ENCODE measurements at places on chromosomes 2 and 18.

DNA sequence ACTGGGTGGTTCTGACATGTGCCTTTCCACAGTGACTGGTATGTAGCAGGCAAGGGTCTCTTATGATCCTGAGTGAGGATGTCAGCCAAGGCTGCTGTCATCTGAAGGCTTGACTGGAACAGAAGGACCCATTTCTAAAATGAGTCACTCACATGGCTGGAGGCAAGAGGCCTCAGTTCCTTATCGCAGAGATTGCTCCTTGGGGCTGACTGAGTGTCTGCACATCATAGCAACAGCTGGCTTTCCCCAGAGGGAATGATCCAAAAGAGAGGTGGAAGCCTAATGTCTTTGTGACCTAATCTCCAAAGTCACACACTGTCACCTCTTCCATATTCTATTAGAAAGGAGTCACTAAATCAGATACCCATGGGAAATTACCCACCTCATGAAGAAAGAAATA is 114.0 kb downstream of the NEDD4L start:
- no peak for DNase-seq

DNA sequence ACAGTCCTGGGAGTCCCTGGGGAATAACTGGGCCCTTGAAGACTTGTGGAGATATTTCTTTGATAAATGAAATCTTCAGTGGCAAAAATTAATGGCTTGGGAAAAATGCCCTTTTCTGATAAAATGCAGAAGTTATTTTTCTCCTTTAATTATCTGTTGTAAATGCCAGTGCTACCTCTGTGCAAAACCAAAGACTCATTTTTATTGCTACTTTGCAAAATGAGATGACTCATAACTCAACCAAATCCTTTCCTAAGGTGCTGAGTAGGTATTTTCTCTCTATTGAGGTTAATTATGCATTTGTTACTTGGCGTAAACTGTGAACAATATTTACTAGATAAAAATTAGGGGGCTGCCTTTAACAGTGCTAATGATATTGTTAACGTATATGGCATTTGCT is 163.9 kb downstream of the DOK6 start:
- no peak for DNase-seq

DNA sequence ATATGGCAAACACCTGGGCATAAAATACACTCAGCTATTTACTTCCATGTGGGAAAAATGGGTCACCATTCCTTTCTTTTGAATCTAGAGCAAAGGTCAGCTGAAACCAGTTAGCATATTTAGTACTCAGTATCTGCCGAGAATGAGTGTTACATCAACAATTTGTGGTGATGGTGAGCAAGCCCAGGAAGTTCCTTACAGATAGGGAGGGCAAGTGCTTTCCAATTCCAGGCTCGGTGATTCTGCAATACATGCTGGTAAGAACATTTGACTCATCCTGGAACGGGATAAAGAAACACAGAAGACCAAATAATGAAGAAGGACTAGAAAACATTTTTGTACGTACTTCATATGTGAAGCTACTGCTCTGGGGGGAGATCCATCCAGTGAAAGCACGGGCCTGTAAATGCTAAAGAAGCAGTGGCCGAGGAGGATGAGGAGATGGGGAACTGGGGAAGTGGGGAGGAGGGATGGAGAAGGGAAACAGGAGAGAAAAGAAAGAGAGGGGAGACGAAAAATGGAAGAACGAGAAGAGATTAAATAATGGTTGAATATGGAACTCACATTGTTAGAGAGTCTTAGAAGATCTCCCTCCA is 251.9 kb downstream of the TTC32 start:
- DNase-seq = no peak

GRCh38 chr2:151042964-151043363 is 218.7 kb downstream of the RBM43 start:
- no peak for DNase-seq

GRCh38 chr2:162073888-162074631 is at the start of gene DPP4:
TSS of gene DPP4 (minus strand) at chr2:162074215. CDS start at chr2:162073981, 234 bp downstream.
- peak; percentile 18 for DNase-seq
